ENCODE measurements at places on chromosomes 6 and 20.

GRCh38 chr6:36677753-36678487 lies 594 bp upstream of the CDKN1A start:
- no peak for DNase-seq

DNA sequence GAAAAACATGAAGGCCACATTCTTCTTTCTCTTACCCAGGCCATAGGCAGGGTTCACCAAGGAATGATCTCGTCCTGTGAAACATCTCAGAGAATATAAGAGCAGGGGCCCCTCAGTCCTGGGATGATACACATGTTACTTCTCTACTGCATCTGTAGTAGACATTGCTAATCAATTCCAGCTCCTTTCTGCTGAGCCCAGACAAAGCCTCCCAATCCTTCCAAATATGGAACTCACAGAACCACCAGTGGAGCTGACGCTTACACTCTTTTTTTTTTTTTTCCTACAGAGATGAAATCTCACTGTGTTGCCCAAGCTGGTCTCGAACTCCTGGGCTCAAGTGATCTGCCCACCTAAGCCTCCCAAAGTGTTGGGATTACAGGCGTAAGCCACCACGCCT lies 9.1 kb downstream of the SNTA1 start:
- no peak for DNase-seq

DNA sequence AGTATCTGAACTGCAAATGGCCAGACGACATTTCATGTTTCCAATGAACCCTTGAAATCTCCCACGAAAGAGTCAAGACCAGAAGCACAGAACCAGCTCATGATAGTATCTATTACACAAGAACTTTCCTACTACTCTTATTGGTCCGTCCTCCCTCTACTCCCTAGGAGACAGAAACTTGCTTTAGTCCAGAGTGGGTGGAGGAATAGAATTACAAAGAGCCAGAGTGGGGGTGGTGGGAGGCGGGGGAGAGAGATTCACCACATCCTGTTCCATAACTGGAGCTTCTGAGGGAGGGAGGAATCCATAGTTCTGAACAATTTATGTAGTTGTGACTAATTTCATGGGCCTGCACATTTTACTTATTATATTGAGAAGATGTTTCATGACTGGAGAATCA lies 18.5 kb upstream of the WFDC10A start:
- peak; percentile 2 for DNase-seq

DNA sequence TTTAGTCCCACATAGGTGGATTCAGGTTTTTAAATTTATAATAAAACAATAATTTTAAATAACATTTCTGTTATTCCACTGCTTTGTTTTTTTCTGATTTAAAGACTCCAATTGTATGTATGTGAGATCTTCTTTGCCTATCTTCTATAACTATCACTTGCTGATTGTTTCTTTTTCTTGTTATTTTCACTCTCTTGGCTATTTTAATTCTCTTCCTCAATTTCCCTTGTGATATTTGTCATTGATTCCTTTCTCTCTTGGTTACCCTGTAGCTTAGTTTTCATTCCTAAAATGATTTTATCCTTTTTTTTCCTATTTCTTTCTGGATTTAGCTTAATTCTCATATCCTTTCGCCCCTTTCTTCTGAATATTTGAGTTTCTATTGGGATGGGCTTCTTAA lies 227.3 kb upstream of the TENT5A start:
- DNase-seq = no peak

DNA sequence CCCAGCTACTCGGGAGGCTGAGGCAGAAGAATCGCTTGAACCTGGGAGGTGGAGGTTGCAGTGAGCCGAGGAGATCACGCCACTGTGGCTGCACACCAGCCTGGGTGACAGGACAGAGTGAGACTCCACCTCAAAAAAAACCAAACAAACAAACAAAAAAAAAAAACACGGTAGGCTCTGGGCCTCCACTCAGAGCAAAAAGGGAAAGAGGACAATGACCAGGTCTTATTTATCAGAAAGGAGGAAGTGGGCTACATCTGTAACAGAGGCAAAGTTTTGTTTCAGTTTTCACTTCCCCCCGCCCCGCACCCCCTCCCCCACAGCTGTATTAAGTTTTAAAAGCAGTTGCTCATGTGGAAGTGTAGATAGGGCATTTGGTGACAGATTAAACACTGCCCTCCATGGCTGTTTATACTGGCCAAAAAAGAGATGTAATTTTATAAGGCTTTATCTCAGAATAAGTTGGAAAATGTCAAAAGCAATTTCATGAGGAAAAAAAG lies 114.6 kb downstream of the RCAN2 start:
- DNase-seq = no peak

- DNase-seq = no peak
Measured at GRCh38 chr6:15819226-15819625, 156.4 kb upstream of the DTNBP1 start.

- no peak for DNase-seq
Measured at GRCh38 chr6:170179616-170180324, 111.1 kb downstream of the DLL1 start.

DNA sequence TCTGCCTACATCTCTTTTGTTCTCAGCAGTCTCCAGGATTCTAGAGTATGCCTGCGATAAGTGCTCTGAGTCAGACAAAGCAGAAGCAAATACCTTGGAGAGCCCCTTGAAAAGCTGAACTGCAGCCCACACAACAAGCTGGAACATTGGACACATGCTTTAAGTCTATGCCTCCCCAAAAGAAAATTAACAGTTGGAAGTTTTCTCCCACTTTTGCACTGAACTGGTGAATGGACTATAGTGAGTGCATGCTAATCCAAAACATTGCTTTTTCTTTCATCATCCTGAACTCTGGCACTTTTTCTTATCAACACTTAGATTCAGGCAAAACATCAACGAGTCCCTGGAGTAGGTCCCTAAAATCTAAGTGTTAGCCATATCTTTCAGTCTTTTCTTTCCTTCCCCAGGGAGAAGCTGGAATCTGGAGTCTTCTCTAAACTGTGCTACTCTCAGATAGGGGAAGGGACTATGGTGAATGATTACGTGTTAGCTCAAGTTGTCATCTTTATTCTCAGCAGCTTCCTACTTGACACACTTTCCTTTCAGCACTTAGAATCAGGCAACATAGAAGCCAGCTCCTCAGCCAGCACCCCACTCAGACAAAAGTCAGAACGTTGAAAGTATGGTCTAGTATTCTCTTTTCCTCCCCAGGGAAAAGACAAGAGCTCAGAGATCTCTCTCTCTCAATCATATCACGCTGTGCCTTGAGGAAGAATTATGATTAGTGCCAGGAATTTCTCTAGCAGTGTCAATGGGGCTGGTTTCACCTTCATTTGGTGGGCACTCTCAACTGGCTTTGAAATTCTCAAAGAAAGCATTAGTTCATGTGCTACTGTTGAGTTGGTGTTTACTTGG lies 811.0 kb upstream of the GJE1 start:
- DNase-seq = no peak

All from stimulated activated CD4-positive, alpha-beta T cell treated with anti-CD3 and anti-CD28 coated beads, TNF-alpha, amount 100 ng/mL, for 1 hour (primary cell).